Stimulated activated CD8-positive, alpha-beta memory T cell treated with anti-CD3 and anti-CD28 coated beads, Interleukin-4, amount 100 ng/mL, for 4 hours (primary cell): ENCODE measurements at places on chromosomes 5 and 9.
A peak's percentile ranks its signal among the peaks of the same experiment; 100 is the strongest.

DNA sequence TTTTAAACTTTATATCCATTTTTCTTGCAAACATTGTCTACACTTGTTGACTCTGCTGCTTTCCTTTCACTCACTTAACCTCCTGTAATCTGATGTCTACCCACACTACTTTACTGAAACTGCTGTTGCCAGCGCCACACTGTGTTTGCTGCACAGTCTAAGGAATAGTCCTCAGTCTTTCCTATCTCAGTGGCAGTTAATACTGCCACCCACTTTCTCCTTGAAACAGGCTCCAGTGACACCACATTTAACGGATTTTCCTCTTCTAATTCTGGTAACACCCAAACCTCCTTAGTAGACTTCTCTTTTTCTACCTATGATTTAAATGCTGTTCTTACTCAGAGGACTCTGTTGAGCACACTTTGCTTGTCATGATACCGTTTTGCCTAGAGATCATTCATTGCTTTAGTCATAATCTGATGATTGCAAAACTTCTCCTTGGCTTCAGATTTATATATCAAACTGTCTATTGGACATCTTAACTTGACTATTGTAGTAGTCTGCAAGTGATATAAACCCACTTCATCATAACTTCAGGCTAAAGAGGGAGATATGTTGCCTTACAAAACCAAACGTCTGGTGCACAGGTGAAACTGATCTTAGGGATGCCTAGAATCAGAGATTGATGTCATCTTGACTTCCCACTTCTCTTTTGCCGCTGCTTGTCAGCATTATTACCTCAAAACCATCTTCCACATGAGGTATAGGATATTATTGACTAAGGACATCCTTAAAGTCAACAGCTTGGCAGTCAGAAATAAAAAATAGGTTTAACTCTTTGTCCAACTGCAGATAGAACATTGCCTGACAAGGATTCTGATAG lies 94.1 kb downstream of the CDC42SE2 start:
- no peak for DNase-seq

GRCh38 chr5:58775701-58776262 lies 192.9 kb downstream of the RAB3C start:
- DNase-seq: no peak

- DNase-seq: no peak
Measured at GRCh38 chr5:7398596-7399280, 2.8 kb downstream of the ADCY2 start.

GRCh38 chr9:77817590-77818311 lies 169.6 kb upstream of the GNA14 start:
- no peak for DNase-seq

DNA sequence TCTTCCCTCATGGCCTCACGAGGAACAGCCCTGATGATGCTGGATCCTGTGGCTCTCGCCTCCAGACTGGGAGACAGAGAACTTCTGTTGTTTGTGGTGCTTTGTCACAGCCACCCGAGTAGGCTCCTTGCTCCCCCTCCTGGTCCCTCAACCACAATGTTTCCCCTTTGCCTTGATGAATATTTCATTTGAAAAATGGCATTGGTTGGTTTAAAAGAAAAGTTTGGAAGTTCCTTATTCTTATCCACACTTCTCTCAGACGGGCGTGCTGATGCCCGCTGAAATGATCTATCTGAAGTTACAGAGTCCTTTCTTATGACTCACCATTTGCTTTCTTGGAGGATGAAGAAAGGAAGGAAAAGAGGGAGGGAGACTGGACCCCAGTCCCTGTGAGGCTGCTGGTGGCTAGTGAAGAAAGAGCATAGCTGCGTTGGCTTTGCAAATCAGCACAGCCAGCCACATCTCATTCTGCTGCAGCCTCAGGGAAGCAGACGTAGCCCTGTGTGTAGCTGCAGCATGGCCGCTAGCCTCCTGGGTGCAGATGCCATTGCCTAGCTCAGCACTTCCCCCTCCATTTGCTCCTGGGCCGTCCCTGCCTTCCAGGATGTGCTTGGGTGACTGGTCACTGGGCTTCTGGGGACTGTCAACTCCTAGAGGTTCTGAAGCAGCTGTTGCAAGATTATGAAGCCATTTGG lies 185.9 kb downstream of the ERCC6L2 start:
- peak; percentile 14 for DNase-seq

GRCh38 chr9:126665644-126666035 lies 51.9 kb downstream of the LMX1B start:
- no peak for DNase-seq

DNA sequence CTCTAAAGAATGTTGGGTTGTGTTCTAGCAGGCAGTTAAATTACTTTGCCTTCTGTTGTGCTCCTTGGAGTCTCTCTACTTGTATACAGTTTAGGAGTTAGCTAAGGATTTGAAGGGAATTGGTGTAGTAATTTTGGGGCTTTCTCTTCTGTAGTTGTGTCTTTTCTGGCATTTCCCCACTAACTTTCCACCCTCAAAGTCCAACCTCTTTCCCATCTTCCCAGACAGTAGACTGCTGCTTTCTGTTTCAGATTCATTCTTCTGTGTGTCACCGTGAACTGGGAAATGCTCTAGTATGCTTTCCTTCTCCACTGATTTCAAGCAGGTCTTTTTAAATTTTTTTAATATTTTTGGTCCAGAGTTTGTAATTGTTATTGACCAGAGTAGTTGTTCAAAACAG lies 4.5 kb upstream of the ANGPTL2 start:
- no peak for DNase-seq

DNA sequence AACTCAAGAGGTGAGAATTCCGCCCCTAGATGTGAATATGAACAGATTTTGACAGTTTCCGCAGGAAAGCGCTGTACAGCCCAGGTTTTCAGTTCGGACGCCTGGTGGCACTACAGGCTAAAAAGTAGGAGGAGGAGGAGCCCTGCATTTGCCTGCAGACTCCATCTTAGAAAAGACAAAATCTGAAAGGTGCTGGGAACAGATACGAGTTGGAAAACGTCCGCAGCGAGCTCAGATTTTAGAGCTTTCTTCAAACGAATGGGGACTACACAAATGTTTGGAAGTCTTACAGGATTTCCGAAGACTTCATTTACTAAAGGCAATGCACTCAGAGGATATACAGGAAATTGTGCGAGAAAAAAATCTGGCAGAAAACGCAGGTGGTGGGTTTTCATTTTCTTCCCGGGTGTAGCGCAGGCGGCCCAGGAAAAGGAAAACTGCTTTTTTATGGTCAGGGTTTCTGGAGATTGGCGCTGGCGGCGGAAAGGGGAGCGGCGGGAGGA lies 9.9 kb upstream of the PCDHB2 start:
- DNase-seq: no peak

DNA sequence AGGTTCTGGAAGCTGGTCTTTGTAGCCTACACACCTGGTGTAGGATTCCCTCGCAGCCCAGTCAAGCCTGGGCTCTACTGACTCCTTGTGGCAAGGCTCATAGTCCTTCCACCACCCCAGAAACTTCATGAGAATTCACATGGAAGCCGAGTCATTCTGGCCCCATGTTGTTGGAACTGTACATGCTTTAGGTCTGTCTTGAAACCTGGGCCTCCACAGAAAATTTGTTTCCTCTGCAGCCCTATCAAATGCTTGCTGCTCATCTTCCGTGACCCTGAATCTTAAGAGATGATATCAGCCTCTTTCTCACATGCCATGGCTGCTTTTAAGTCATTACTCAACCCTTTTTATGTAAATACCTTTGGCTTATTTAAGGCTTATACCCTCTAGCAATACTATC lies 113.4 kb upstream of the GRHPR start:
- DNase-seq: no peak

- no peak for DNase-seq
Measured at GRCh38 chr5:159139802-159140201, 40.1 kb upstream of the EBF1 start.

- DNase-seq: no peak
Measured at GRCh38 chr5:143890487-143890886, 78.5 kb downstream of the HMHB1 start.

GRCh38 chr5:1374679-1375055 lies 29.8 kb upstream of the CLPTM1L start:
- no peak for DNase-seq

DNA sequence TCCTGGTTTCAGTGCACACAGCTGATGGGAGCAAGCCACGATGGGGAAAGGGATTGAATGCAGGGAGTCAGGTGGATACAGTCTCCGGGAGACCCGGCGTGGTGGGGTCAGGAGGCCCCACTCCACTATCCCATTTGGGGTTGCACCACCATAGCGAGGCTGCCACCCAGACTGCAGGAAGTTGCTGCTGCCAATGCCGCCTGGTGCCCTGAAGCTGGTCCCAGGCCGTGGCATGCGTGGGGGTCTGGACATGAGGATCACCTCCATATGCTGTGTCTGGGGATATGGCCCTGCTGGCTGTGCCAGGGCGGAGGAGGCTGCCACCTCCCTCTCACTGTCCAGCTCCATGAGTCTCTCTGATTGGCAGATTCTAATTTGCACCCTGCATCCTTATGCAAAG lies 45.3 kb downstream of the COL5A1 start:
- no peak for DNase-seq

DNA sequence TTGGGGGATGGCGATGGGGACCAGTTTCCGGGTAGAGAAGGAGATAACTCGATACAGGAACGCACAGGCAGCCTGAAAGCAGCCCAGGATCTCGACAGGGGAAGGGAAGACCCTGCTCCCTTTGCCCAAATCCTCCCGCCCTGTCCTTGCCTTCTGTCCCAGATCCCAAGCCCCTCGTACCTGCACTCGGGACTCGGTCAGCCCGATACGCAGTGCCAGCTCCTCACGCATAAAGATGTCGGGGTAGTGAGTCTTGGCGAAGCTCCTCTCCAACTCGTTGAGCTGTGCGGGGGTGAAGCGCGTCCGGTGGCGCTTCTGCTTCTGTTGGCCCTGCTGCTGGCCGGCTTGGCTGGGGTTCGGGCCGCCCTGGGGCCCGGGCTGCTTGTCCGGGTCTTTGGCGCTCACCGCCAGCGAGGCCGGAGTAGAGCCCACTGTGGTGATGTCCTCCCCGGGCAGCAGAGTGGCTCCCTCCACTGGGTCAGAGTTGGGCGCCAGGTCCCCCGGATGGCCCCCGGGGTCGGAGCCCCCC lies 1.8 kb downstream of the OTP start:
- DNase-seq: no peak

DNA sequence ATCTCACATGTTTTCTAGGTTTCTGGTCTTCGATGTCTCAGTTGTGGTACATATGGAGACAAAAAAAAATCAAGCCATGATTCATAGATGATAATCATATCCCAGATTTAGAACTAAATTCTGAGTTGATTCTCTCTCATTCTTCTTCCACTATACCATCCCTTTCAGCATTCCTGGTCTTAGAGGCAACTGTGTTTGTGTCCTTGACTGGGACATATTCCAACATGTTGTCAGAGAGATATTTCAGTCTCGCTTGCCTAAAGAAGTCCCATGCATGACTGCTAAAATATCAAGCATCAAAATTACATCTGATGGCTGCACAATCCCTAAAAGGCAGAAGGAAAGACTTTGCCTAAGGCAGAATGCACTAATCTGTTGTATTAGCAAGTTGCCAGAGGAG lies 236.6 kb downstream of the PSAT1 start:
- no peak for DNase-seq

DNA sequence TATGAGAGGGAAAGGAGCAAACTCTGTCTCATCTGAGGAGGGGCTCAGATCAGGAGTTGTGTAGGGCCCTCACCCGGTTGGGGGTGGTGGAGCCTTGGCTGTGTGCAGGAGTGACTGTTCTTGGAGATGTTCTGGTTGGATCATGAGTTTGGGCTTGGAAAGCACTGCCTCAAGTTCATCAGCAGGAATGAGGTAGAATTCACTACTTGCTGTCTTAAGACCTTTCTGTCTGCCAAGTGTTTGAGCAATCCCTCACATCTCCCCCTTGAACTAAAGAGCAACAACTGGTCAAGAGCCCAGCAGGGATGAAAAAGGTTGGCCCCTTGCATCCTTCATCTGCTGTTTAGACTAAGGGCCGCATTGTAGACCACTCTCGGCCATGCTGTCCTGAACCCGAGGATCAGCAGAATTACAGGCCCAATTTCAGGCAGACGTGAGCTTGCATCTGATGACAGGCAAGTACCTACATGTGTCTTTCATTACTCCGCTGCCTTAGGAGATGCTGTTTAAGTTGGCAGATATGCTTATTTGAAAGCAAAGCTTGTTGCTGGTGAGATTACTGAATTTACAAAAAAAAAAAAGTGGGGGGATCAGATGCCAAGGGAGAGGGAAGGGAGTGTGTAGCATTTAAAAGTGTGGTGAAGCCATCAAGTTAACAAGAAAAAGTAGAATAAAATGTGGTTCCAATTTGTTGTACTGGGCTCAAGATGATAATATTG lies 36.4 kb downstream of the PIK3R1 start:
- DNase-seq: no peak
